ENCODE measurements at places on chromosomes 11 and 22.
A peak's percentile ranks its signal among the peaks of the same experiment; 100 is the strongest.

GRCh38 chr11:43497144-43497543 is 138.4 kb downstream of the TTC17 start:
- DNase-seq, result no peak

GRCh38 chr11:44356351-44356750 is 46.4 kb upstream of the ALX4 start:
- no peak for DNase-seq

- DNase-seq, result no peak
Measured at GRCh38 chr11:120659076-120659475, 147.5 kb downstream of the GRIK4 start.

- peak; percentile 81 for DNase-seq
Measured at GRCh38 chr11:108958368-108959104, 293.7 kb downstream of the DDX10 start.

DNA sequence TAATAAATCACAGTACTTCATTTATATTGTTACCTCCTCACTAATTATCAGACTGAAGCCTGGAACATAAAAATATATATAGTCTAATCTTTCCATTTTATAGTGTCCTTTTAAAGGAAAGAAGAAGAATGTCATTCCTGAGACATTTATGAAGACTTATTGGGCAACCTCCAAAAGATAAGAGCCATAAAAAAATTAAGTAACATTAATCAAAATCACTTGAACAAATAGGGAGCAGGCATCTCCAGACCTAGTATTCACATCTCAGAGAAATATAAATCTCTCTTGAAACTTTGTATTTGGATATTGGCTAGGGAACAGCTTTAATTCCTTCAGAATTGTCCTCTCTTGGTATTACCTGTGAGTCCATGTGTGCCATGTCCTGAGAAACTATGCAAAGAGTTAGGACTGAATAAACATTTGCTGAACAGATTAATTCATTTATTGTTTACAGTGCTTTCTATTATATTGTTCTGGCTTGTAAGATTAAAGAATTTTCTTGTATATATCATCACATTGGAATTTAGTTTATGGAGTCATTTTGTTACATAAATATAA is 530.5 kb upstream of the LRRC4C start:
- DNase-seq, result no peak

DNA sequence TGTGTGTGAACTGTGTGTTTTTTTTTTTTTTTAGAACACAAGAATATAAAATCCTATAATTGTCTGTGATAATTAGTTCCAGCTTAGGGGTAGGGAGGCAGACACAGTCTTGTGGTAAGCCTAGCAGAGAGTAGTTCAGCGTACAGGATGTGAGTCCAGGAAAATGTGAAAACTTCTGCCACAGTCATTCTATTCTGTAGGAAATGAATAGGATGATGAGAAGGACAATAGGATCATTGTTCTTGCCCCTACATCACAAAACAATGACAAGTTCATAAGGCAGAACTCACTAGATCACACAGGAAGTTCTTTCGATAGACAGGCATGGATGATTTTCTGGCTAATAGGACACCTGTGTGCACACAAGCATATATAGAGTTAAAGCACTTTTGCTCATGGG is 132.2 kb downstream of the NAV2 start:
- no peak for DNase-seq
